Activated CD8-positive, alpha-beta memory T cell treated with anti-CD3 and anti-CD28 coated beads, Interleukin-2, amount 50 U/mL, for 48 hours (primary cell): ENCODE measurements at places on chromosomes 2 and 18.

- DNase-seq, result peak; percentile 69
These were observed 304.7 kb downstream of the FBXO15 start for GRCh38 chr18:73842795-73843394.

GRCh38 chr2:176004934-176005333, 2.9 kb upstream of the LNPK start:
- no peak for DNase-seq

DNA sequence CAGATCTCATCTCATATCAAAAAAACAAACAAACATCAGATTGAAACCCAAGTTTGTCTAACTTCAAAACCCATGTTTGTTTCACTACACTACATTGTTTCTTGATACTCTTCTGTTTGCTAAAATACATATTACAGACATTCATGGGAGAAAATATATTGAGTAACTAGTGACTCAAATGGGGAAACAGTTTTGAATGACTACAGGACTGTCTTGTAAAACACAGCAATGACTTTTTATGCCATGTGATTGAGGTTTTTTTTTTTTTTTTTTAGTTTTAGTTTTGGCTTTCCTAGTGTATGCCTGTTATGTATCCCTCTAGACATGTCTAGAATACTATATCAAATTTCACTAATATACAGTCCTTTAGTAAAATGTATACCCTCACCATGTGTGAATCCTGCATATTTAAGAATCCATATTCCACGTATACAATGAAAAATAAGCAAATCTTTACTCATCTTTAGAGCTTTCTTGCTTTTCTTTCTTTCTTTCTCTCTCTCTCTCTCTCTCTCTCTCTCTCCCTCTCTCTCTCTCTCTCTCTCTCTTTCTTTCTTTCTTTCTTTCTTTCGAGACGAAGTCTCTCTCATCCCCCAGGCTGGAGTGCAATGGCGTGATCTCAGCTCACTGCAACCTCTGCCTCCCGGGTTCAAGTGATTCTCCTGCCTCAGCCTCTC, 46.6 kb upstream of the SERTAD2 start:
- no peak for DNase-seq

GRCh38 chr2:65067806-65068553, 11.8 kb downstream of the CEP68 start:
- DNase-seq, result peak; percentile 50

DNA sequence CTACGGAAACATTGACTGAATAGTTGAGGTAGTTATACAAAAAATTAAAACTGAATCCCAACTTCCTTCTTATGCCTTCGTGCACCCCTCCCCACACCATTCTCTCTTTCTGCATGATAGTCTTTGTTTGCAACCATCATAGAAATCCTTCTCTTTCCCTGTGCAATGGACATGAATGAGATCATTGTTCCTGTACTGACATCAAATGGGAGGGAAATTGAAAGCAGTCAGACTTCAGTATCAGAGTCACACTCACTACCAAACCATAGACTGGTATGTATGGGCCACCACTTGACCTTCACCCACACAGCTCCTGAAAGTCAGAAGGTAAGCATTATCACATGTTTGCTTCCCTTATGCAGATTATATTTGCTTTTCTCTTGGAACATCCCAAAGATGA, 782.8 kb downstream of the BCL11A start:
- DNase-seq, result no peak

DNA sequence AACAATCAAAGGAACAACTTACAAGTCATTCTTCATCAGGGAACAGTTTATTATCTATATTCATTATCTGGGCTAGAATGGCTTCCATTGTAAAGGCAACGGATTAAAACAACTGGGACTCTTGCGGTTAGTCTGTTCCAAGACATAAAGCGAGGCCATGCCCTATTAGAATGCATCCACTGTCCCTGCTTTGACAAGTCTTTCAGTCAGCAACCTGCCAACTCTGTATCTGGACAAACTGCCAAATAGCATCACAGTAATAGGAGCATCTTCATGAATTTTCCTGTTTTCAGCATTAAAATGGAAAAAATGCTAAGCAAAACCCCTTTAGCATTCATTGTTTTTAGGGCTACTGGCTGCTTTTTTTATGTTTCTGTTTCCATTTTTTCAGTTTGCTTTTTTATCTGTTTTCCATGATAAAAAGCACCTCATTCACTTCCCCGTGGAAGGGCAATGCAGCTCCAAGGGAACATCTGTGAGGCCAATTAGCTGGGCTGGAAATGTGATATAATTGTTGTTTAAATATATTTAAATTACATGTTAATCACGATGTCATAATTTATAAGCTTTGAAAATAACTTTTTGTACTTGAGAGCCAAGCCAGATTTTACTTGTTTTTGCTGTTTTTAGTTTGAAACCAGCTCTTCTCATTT, 834.3 kb downstream of the CPS1 start:
- DNase-seq, result no peak

DNA sequence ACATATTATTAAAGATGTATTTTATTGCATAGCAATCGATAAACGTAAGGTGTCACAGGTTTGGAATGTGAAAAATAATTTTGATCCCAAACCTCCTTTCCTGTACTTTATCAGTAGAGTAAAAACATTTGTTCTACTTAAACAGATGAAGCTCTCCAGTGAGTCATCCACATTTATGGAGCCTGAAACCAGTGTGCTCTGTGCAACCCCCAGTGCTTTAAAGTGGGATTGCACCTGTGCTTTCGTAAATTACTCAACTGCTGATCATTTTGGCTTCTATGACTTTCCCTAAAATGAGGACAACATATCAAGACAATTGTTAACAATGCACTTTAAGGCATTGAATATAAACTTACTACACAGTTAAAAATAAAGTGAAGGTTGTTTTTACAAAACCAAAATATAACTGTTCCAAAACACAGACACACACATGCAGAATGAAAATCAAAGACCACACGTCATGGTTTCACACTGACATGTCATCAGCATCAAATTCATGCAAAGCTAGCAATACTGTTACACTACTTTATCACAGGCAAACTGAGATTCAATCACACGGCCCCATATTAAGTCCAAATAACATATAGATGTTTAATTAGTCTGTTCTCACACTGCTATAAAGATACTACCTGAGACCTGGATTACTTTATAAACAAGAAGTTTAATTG, 9.7 kb downstream of the TMEM18 start:
- DNase-seq, result no peak

GRCh38 chr18:26422472-26423162, 125.7 kb downstream of the KCTD1 start:
- no peak for DNase-seq

DNA sequence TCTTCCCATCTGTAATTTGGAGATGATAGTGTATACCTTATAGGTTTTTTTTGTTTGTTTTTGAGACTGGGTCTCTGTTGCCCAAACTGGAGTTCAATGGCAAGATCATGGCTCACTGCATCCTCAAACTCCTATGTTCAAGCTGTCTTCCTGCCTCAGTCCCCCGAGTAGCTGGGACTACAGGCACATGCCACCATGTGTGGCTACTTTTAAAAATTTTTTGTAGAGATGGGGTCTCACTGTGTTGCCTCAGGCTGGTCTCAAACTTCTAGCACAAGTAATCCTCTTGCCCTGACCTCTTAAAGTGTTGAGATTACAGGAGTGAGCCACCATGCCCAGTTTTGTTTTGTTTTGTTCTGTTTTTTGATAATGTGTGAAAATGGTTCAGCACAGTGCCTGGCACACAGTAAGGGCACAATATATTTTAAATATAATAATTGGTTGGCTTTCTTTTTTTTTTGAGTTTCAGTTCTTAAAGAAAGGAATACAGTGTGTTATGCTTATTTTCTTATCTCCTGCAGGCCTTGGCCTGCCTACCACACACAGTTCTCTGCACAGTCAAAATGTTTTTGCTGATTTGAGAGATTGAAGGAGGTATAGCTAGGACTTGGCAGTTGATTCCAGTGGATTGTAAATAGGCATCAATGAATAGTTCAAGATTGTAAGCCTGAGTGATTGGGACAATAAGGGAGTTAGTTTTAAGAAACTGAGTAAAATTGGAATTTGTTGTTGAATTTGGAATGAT, 6.1 kb downstream of the ACTR3 start:
- DNase-seq, result no peak

DNA sequence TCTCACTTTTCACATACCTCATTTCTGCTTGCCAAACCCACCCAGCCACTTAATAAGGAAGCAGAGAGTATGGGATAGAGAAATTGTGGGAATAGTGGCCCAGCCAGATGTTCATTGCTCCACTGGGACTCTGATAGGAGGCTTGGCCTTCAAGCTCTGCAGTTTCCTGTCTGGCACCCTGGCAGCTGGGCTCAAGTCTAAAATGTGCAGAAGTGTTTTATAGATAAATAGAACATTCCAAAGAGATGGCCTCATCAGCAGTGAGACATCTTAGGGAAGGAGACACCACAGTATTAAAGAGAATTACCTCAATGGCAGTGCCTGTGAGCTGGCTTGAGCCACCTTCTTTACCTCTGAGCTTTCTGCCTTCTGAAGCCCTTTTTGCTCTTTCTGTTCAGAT, 24.7 kb downstream of the COPS7B start:
- no peak for DNase-seq

DNA sequence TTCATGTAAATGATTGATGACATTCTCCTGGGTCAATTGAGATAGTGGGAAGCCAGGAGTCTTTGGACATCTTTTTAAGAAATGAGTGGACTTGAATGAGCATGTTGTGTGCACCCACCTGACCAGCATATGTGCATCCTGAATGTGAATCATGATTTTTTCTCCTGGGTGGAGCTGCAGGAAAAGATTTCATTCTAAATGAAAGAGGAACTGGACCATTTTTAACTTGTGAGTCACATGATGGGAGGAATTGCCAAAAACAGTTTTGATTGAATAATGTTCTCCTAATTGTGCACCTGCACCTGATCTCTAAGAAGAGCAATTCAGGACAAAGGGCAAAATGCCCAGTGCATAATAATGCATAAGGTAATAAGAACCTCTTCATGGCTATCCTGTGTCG, 32.3 kb downstream of the COPS8 start:
- no peak for DNase-seq

DNA sequence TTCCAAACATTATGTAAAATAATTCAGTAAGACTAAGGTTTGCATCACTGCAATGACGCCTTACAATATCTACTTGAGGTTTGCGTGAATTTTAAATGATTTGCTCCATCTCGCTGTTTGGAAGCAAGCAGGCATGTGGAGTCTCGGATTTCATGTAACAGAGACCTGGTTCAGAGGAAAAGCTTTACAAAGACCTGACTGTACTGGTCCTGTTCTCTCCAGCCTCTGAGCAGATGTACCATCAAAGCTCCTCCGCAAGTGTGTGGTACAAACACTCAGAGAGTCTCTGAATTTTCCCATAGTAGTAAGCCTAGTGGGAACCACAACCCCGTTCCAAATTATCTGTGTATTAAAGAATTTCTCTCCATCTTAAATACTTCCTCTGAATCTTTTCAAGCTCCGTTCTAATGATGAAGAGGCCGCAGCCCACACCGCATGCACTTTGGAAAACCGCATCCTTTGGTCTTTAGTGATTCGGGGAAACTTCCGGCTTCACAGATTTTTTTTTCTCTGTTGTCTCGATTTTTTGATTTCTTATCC, 728.1 kb upstream of the SOX11 start:
- DNase-seq, result no peak

DNA sequence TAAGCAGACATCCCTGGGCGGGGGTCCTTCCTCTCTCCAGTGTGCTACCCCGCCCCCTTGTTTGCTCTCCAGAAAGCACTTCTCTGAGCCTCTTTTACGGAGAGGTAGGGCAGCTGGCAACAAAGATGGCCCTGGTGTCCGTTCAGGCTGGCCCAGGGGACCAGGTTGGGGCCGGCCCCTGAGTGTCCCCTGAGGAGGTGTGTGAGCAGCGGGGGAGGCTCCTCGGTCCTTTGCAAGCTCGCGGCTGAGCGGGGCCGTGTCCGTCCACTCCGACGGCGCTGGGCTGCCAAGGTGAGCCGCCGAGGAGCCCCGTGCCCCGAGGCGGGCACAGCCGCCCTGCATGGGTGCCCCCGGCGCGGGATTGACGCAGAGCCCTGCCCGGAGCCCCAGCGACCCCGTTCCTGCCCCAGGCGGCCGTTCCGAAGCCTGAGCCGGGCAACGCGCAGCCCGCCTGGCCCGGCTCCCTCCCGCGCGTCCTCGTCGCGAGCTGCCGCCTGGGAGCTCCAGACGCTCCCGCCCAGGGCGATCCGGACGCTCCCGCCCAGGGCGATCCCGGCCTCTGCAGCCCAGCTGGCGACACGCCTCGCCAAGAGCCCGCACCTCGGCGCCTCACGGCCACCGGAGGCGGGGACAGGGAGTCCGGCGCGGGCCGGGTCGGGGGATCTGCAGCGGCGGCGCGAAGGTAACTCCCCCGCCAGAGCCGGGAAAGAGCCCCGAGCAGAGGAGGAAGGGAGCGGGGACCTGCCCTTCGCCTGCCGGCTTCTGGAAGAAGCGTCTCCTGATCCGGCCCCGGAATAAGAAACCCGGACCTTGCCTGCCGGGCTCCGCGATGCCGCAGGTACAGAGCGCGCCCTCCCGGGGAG, at the start of gene PROKR1:
PROKR1 (plus strand) TSS at position 569 of the 863 bp plus-strand sequence. CDS start 2,243 bp downstream, outside the sequence.
- DNase-seq, result peak; percentile 70

DNA sequence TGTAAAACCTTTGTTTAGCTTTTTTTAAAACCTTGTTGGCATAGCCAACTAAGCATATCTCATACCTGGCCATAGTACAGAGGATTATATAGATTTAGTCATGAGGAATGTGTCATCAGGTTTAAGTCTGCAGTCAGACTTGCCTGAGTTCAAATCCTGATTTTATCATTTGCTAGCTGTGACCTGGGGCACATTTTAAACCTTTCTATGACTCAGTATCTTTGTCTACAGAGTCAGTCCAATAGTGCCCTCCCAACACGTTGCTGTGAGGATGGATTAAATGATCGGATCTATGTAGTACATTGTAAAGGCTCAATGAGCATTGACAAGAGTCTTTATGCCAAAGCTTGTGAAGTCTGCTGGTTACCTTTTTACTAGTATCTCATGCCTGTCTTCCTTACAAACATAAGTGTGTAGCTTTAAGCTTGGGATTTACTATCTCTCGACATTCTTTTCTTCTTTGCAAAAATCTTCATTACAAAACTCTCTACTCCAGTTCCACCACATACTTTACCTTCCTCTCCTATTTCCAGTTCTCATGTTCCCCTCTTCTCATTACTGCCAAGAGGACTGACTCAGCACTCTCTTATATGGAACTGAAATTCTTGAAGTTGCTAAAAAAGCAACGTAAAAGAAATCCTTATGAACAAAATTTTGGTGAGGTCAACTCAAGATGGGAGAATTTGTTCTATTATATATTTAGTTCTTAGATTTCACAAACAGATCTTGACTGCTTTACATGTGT, 68.1 kb upstream of the RBMS1 start:
- no peak for DNase-seq

DNA sequence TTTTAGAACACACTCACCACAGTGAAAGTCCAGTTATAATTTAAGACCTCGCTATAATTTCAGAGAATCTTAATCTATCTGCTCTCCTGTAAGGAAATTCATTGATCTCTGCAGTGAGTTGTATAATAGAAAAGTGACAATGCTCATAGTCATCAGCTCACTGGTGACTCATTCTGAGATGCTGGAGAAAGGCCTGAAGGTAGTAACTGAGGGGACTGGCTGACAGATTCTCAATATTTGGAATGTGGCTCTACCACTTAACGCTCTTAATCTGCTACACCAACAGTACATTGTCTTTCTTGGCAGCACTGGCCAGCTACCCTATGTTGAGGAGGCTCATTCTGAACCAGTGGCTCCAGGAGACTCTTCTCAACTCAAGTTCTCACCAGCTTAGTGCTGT, 246.1 kb downstream of the RPRM start:
- no peak for DNase-seq

GRCh38 chr2:85327160-85327821, 498 bp downstream of the TGOLN2 start:
- DNase-seq, result peak; percentile 83
